ENCODE measurements at places on chromosomes 7 and 10.

- DNase-seq: no peak
Observed at GRCh38 chr7:30679664-30680063, 2.6 kb downstream of the CRHR2 start.

DNA sequence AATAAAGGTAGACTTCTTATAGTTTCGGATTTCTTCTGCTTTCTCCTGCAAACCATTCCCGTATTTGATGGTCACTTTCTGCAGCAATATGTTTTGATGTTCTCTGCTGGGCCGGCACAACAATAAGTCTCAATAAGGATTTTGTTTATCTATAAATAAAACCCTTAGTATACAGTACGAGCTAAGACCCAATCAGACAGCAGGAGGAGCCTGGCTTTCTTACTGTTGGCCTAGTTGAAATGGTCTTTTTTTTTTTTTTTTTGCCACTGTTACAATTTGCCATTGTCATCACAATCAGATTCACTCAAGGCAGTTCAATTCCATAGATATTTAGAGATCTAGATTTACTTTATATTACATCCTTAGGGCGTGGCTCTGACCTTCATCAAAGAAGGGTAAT, 76.4 kb downstream of the PLXDC2 start:
- DNase-seq: no peak

DNA sequence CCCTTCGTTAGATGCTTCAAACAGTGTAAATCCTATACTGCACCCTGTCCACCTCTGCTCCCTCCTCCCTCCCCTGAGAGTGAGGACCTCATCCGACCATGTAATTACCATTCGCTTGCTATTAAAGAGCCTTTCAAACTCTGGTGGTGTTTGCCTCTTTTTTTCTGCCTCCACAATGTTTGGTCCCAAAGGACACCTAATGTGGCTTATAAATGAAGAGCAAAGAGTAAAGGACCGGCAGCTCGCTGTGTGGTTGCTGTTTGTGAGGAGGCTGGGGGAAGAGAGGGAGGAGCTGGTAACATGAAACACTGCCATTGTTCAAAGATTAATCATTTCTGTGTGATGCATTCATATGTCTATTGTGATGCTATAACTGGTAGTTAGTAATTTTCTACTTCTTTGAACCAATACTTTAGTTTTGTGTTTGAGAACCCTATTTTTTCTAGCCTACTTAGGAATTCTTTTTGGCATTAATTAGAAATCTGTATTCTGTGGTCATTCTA, 27.9 kb downstream of the MTURN start:
- DNase-seq: no peak

- no peak for DNase-seq
Observed at GRCh38 chr7:49125246-49125645, 200.9 kb downstream of the CDC14C start.

All from activated CD4-positive, alpha-beta T cell treated with anti-CD3 and anti-CD28 coated beads, Interleukin-2, amount 50 U/mL, for 24 hours (primary cell).